AG04450 (cell line): ENCODE measurements at places on chromosomes 6 and 20.

- DNase-seq, result no peak
These were observed 41.4 kb downstream of the MAP3K5 start for GRCh38 chr6:136750696-136751521.

DNA sequence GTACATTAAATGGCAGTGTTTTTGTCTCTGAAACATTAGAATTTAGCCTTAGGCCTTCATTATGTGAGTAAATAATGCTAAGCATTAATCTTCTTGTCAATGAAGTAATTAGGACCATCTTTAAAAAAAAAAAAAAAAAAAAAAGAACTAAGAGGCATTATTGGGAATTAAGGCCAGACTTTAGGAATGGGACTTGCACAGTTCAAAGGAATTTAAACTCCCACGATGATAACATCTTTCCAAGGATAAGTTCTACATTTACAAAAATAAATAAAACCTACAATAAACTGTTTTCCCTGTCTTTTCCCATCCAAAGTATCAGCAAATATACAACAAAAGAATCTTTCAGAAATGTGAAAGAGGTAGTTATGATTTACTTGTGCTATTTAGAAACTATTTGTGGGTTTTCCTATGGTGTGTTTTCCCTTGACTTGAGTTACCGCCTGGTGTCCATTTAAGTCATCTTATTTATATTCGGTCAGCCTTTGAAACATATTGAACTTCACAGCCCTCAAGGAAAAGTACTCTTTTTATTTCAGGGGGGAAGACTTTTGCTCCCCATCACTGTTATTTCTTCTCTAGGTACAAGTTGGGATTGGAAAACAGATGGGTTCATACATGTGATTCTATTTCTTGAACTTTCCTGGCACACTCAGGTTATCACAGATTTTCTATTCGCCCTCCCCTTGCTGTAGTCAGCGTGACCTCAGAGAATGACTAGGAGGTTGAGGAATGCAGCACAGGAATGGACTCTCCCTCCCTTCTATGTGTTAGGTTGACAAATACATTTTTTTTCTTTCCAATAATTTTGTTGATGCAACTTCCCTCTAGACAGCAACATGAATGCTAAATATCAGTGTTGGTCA lies 13.6 kb downstream of the STMND1 start:
- peak; percentile 77 for DNase-seq

DNA sequence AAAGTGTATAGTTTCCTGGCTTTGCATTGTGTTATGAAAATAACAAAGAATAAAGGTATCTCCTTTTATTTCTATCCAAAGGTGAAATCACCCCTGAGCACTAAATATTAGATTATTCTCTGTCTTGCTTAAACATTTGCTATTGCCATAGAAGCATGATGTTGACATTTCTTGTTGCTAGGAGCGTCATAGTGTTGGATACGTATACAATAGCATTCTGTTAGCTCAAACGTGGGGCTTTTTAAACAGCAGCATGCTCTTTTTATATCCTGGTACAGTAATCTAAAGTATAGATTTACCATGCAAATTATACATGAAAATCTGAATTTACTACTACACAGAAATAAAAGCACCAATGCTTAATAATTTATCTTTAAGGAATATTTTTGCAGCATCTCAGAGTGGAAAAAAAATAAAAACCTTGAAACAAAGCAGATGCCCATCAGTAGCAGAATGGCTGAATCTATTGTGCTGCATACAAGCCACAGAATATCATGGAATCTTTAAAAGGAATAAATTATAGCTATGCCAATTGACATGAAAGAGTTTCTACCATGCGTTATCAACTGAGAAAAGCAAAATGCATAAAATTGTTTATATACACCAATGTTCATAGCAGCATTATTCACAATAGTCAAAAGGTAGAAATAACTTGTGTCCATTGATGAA lies 9.6 kb upstream of the HSF2 start:
- DNase-seq, result no peak

GRCh38 chr20:4272225-4272624 lies 256.9 kb upstream of the RNF24 start:
- no peak for DNase-seq

GRCh38 chr6:158278004-158278403 lies 34.3 kb upstream of the TULP4 start:
- DNase-seq, result no peak

DNA sequence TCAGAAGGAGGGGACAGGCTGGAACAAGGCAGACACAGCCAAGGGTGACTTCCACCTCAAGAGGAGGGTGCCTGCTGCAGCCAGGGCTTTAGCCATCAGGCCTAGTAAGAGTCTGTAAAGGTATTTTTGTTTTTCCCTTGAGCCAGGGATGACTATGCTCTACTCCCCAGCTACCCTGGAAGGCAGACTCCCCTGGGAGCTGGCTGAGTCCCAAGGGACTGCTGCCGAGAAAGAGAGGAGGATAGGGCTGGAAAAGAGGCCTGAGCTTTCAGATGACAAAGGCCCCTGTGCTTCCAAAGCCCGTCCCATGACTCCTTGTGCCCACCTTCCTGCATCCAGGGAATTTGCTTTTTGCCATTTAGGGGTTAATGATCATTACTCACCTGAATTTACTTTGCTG lies 14.0 kb upstream of the GSTA4 start:
- no peak for DNase-seq

DNA sequence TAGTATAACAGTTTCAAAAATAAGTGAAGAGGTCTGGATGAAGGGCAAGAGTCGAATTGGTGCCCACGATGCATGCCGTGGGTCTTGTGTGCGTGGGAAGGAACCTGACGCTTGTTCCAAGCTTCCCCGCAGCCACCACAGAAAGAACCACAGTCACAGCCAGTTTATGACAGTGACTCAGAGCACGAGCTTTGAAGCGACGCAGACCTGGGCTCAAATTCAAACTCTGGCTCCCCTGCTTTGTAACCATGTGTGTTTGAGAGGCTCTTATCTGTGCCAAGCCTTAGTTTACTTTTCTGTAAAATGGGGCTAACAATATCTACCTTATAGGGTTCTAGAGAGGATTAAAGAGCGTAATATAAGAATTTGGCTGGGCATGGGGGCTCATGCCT lies 65.5 kb downstream of the SYNJ2 start:
- no peak for DNase-seq

GRCh38 chr6:12916006-12916405 lies 199.4 kb downstream of the PHACTR1 start:
- DNase-seq, result no peak

DNA sequence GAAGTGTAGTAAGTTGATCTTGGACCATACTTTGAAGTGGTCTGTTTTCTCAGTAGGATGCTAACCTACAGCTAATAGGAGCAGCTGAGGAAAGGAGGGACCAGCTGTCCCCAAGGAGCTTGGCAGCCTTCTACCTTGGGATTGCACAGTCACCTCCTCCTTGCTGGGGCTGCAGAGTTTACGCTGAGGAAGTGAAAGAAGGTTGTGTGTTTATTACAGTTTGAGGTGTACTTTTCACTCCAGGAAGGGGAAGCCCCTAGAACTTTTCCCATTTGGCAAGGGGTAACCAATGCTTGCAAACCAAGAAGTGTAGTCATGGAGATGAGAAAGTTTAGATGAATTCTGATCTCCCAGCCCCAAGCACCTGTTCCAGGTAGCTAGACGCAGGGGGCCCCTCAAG lies 58.8 kb downstream of the BMP6 start:
- no peak for DNase-seq

DNA sequence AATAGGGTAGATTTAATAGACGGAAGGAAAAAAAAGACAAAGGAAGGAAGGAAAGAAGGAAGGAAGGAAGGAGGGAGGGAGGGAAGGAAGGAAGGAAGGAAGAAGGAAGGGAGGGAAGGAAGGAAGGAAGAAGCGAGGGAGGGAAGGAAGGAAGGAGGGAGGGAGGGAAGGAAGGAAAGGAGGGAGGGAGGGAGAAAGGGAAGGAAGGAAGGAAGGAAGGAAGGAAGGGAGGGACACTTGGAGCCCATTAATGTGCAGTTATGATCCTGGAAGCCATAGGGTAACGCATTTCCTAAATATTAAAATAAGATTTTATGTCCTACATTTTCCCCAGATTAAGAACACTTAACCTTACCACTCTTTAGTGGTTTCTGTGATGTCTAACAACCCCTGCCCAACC lies 465.7 kb downstream of the ADGRB3 start:
- DNase-seq, result no peak

- DNase-seq, result no peak
These were observed 408.4 kb downstream of the PKHD1 start for GRCh38 chr6:51678905-51679620.
